ENCODE measurements at places on chromosomes 3 and 15.

- DNase-seq, result no peak
Observed at GRCh38 chr3:29521293-29521692, 240.4 kb downstream of the RBMS3 start.

GRCh38 chr3:119571230-119571629 lies 8.1 kb upstream of the ADPRH start:
- DNase-seq, result no peak

DNA sequence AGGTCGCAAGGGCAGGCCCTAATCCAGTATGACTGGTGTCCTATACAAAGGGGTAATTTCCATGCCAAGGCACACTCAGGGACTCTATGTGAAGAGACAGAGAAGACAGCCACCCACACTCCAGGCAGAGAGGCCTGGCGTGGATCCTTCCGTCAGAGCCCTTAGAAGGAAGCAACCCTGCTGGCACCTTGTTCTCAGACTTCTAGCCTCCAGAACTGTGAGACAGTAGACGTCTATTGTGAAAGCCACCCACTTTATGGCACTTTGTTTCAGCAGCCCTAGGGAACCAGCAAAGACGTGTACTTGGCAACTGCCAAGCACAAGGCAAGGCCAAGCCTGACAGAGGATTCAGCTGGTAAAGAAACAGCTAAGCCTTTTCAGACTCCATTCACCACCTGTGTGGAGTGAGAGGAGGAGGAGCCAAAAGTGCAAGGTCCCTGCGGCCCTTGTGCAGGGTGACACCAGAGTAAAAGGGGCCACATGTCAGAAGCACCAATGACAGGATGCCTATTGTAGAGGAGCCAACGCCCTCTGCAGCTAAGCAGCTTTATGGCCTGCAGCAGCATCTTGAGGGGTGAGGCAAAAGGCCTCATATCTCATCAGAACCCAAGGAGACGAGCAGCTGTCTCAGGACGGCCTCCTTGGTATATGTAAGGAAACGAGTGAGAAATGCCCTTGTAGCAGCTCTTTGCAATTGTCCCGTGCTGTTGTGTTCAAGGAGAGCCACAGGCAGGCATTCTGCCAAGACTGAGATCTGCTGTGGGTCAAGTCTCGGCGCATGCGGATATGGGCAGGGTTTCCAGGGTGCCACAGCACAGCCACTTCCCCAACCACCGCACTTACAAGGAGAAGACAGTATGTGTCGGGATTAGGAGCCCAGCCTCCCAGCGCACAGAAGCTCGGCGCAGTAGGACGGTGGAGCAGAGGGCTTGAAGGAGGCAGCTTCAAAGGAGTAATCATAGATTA lies 121.5 kb upstream of the LIPC start:
- DNase-seq, result no peak

GRCh38 chr3:40020689-40021088 lies 211.3 kb downstream of the MYRIP start:
- no peak for DNase-seq

- no peak for DNase-seq
Observed at GRCh38 chr15:91135201-91136130, 35.4 kb downstream of the SV2B start.

DNA sequence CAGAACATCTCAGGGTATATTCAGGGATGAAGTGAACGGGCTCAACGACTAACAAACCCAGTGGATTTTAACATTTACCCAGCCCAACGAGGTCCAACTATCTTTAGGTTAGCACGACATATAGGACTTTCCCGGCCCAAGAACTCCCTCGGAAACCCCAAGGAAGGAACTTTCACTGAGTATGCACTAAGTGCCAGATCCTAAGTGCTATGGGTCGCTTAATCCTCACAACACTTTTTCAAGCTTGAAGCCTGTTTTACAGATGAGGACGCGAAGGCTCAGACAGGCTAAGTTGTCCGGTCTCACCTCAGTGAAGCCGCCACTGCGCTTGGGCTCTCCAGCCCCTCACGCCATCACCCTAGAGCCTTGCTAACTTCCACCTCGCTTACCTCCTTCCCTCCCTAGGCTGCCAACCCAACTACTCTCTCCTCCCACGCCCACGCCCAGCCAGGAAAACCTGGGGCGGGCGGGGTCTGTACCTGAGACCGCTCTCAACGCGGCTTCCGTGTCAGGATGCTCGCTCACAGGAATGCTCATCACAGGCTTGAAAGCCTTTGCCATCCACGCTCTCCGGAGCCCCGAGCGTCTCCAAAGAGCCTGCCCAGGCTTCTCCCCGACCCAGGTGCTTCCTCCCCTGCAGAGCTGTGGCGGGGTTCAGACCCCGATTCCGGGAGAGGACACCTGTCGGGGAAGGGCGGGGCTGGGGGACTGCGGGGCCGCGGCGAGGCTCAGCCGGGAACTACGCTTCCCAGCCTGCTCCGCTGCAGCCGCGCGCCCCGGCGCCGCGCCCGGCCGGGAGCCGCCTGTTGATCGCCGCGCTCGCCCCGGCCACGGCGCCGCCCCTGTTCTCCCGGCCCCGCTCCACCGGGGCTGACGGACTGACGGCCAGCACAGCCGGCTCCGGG lies at the start of gene TMOD2:
Gene TMOD2, plus strand, starts transcription at position 806 of the 905 bp plus-strand sequence. CDS start 14,845 bp downstream, outside the sequence.
- no peak for DNase-seq

DNA sequence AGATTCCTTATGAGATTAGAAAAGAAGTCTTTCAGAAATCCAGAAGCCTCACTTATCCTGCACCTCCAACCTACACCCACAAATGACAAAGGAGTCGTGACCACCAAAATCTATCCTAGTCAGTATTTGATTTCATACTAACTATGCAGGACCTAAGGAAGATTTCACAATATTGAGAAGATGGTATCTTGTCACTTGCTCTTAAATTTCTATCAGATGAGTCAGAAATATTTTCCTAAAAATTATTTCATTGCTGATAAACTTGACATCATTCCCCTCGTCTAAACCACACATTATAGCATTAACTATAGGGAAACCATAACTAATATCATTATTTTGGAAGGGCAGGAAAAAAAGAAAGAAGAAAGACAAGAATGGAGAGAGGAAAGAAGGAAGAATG lies 138.0 kb upstream of the THBS1 start:
- no peak for DNase-seq

DNA sequence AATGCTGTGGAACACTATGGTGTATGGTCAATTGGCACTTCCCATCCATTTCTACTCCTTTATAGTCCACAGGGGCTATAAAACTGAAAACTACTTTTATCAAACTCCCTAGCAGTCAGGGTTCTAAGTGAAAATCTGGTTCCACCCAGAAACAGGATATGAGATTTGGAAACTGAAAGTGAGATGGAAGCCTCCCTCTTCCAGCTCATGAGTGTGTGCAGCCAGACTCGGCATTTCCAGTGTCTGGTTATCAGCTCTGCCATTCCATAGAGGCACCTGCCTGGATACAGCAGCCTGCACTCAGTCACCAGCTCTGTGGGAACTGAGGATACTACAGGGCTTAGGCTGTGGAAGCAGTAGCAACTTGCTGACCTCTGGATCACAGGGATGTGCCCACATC lies 14.7 kb upstream of the PLA2G4F start:
- DNase-seq, result no peak

DNA sequence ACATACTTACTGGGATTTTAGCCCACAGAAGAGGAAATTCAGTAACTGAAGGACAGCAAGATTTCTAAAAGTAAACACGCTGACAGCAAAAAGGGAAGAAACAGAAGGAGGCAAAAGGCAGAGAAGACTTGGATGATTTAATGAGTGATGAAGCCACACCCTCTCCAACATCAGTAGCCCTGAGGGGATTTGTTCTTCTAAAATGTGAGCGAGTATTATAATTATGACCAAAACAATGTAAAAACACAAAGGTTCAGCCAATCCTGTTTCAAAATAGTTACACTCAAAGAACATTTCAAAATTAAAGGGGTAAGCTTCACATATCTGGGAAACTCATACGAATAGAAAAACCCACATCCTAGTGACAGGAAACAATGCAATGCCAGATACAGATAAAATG lies 25.0 kb downstream of the MCCC1 start:
- DNase-seq, result no peak

GRCh38 chr3:149501524-149501923 lies 27.0 kb downstream of the TM4SF4 start:
- DNase-seq, result peak; percentile 76

DNA sequence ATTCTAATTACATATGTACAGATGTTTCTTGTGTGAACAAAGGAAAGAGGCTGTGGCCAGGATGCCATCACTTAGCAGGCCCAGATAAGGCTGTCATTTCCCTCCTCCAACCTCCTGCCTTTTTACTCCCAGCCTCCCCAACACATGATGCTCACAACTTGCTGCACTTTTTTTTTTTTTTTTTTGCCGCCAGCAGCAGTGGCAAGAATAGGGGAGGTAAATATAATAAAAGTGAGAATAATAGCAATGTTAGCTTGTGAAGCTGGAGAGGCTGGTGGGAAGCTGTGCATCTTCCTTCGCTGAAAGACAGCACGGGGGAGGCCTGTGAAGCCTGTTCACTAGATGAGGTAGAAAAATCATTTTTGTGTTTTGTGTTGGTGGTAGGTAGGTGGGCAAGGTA lies 42.5 kb upstream of the MYO5C start:
- no peak for DNase-seq

GRCh38 chr15:100169615-100170290 lies 172.0 kb downstream of the ADAMTS17 start:
- no peak for DNase-seq

DNA sequence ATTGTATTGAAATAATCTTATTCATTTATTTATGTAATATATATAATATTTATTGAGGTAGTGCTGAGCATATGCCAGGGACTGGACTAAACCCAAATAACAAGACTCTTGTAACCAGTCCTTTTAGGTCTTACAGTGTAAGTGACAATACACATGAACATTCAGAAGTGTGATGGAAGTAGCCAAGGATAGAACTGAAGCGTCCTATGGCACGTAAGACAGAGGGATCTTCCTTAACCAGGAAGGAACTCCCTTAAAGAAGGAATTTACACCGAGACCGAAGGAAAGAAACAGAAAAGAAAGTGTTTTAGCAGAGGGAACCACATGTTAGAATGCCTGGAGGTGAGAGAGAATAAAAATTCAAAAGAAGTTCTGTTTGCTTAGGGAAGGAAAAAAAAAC lies 23.6 kb upstream of the CLDN1 start:
- DNase-seq, result no peak

Measured in smooth muscle cell of the brain vasculature (primary cell).